Neural progenitor cell (in vitro differentiated cells): ENCODE measurements at places on chromosomes 4 and X. TPM values are rescaled to one million over a fixed set of nuclear protein-coding genes. Genes with fewer than 3 reads are reported as not detected.

Gene GAGE12H
- not detected in 2 replicates for total RNA-seq

Gene CSAG1
- not detected in 2 replicates for total RNA-seq

Gene MAGEC2
- total RNA-seq, result not detected in 2 replicates

Gene ATG4A
- total RNA-seq, result 4.5 and 6.5 TPM in 2 replicates

Gene NHS
- total RNA-seq, result 3.9 and 12.1 TPM in 2 replicates

Gene DDX3X
- 216 and 264 TPM in 2 replicates for total RNA-seq

Gene SHISA3
- total RNA-seq, result 0.09 TPM in 1 of 2 replicates, not detected in the other

Gene TLL1
- 0.22 TPM in 1 of 2 replicates, not detected in the other for total RNA-seq

Gene PABPC1L2A
- 0.77 TPM in 1 of 2 replicates, not detected in the other for total RNA-seq

Gene UGT8
- 2.8 and 4.3 TPM in 2 replicates for total RNA-seq

Gene BOD1L1
- total RNA-seq, result 29.4 and 32.5 TPM in 2 replicates

Gene TEX13D
- not detected in 2 replicates for total RNA-seq

Gene RAB41
- not detected in 2 replicates for total RNA-seq

Gene ZNF711
- total RNA-seq, result 34.7 and 55.4 TPM in 2 replicates
